A673 (cell line): ENCODE measurements at places on chromosomes 7 and 10. TPM values are rescaled to one million over a fixed set of nuclear protein-coding genes. Genes with fewer than 3 reads are reported as not detected.

The AFAP1L2 gene
- not detected in 2 replicates for total RNA-seq

The AGAP9 gene
- 9.5 and 11.7 TPM in 2 replicates for total RNA-seq

The BTRC gene
- total RNA-seq = 22.6 and 23.6 TPM in 2 replicates

GRCh38 chr7:57218196-57218716 is 86.0 kb upstream of the ZNF479 start:
- H3K4me1 ChIP-seq = no peaks in the 10 kb centered on the region
- no peak overlapping the region for H3K4me3 ChIP-seq
- H3K36me3 ChIP-seq = no peaks in the 10 kb centered on the region
- no peaks in the 10 kb centered on the region for H3K27me3 ChIP-seq

DNA sequence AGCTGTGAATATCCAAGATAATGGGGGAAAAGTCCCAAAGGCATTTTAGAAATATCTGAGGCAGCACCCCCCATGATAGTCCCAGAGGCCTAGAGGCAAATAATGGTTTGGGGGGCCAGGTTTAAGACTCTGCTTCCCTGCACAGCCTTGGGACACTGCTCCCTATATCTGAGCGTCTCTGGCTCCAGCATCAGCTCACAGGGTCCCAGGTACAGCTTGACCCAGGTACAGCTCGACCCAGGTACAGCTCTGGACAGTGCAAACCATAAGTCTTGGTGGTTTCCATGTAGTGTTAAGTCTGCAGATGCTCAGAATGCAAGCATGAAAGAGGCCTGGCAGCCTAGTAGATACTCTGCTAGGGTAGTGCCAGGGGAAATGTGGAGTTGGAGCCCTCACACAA is 47.0 kb upstream of the VWDE start:
- H3K27me3 ChIP-seq = no peaks in the 10 kb centered on the region
- no peak overlapping the region for H3K27ac ChIP-seq
- no peak overlapping the region for H3K4me3 ChIP-seq
- H3K4me1 ChIP-seq = no peaks in the 10 kb centered on the region

- H3K36me3 ChIP-seq = no peaks in the 10 kb centered on the region
- no peak overlapping the region for H3K4me3 ChIP-seq
- no peak for DNase-seq
- no peaks in the 10 kb centered on the region for H3K27me3 ChIP-seq
Observed at GRCh38 chr10:112226439-112227248, 43.1 kb upstream of the GPAM start.

DNA sequence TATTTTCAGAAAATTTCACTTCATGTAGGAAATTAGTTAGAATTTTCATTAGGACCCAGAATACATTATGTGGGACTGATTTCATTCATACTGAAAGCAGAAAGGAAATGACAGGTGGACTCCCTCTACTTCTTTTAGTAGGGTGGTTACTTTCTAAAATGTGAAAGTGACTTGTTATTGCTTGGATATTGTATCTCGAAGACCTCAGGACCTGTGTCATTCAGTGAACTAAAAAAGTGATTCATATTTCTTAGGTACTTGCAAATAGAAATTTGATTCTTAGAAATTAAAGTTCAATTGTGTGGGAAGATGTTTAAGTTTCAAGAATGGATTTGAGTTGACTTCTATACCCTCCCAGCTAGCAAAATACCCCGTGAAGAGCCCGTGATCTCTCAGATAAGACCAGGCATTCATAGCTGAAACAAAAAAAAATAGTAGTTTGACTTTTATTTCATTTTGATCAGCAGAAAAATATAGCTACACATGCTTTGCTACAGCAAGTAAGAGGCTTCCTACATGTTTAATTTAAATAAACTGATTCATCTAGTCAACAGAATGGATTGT is 1037.1 kb downstream of the GATA3 start:
- no peaks in the 10 kb centered on the region for H3K4me1 ChIP-seq
- H3K36me3 ChIP-seq = no peaks in the 10 kb centered on the region
- DNase-seq = no peak
- H3K27me3 ChIP-seq = no peaks in the 10 kb centered on the region
- H3K4me3 ChIP-seq = no peak overlapping the region
